Midbrain (tissue), 1 donor: ENCODE measurements at places on chromosomes 16 and 17.

DNA sequence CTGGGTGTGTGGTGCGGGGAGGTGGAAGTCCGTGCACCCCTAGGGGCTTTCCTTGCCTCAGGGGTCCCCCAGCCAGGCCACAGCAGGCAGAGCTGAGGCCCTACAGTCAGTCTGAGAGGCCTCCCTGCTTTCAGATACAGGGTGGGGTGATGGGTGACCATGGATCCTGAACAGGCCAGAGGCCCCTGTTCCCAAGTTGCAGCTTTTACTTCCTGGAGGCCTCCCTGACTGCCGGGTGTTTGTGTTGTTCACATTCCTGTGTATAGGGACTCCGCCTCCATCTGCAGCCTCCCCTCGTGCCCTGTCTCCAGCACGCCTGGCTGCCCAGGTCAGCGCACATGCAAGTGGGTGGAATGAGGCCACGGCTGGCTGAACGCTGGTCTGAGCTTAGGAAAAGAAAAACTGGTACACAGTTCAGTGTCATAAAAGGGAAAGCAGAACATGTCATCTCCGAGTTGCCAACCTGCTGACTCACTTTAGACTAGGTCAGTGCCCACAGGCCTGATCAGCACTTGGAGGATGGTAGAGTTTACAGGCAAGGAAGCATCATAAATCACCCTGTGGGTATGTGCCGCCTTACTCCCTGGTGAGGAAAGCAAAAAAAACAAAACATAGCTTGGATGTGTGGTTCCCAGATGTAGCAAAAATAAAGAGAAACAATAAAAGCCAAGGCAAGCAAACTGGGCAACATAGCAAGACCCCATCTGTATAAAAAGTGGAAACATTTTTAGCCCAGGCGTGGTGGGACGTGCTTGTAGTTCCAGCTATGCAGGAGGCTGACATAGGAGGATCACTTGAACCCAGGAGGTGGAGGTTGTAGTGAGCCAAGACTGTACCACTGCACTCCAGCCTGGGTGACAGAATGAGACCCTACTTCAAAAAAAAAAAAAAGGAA, 6.2 kb upstream of the SLC7A6 start:
- no peak for DNase-seq

GRCh38 chr17:17794382-17794781, 42.4 kb downstream of the SREBF1 start:
- DNase-seq = no peak

GRCh38 chr17:73389411-73389810, 77.6 kb upstream of the CDC42EP4 start:
- DNase-seq = no peak

- no peak for DNase-seq
Measured at GRCh38 chr17:7262192-7262934, at the start of gene CLDN7. Gene CLDN7 (minus strand): TSS chr17:7262478. CDS start chr17:7262043, 435 bp downstream.

DNA sequence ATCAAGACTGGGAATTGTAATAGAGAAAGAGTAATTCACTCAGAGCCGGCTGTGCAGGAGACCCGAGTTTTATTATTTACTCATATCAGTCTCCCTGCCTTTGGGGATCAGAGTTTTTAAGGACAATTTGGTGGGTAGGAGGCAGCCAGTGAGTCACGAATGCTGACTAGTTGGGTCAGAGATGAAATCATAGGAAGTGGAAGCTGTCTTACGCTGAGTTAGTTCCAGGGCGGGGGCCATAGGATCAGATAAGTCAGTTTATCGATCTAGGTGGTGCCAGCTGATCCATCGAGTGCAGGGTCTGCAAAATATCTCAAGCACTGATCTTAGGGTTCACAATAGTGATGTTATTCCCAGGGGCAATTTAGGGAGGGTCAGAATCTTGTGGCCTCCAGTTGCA, 20.2 kb upstream of the GUCY2D start:
- no peak for DNase-seq

DNA sequence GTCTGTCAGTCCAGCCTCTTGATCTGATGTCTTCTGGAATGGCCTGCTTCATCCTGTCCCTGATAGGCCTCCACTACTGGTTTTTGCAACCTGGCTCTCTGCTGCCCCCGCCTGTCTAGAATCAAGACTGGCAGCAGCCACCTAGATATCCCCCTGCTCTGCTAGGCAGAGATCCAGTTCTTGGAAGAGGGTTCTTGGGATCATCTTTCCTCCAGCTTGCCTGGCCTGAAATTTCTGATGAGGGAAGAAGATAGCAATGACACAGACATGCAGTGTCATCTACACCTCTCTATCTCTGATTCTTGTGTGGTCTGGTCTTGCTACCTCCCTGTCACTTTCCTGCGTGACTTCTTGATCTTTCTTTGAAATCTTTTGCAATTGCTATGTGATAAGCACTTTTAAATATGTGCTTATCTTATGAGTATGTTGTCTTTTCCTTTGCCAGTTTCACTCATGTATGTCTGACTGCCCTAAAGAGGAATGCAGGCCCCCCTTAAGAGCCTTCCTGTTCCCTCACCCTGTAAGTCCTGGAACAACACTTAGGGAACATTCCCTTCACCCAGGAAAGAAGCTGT, 20.3 kb upstream of the NFATC3 start:
- peak; percentile 47 for DNase-seq

- no peak for DNase-seq
Measured at GRCh38 chr17:58317421-58318064, 11.1 kb downstream of the TSPOAP1 start.

GRCh38 chr16:81035975-81036750, 521 bp downstream of the ATMIN start:
- DNase-seq = peak; percentile 32

DNA sequence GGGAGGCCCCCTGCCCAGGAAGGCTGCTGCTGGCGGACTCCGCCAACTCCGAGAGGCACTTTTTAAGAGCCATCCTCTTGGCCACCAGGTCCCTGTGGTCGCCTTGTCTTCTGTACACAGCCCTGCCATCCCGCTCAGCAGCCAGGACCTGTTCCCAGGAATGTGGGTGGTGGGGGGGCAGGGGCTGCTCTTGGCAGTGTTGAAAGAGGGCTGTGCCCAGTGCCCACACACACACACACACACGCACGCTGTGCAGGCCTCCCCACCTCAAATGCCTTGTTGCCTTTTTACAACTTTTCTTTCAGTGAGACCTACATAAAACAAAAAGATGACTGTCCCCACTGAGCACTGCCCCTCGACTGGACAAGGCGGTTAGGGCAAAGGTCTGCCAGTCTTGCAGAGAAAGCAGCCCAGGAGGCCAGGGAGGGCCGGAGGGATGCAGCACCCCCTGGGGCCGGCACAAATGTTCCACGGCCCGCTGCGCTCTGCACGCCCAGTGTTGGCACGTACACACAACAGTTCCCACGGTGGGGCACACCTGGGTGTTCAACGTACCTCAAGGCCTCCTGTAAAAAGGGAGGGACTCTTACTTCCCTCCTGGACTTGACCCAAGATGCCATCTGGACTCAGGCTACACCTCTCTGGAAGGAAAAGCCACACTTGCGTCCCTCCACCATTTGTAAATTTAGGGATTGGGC, 18.5 kb upstream of the PITPNA start:
- no peak for DNase-seq
